Mesothelial cell of epicardium (in vitro differentiated cells): ENCODE measurements at places on chromosomes 6 and 20.

DNA sequence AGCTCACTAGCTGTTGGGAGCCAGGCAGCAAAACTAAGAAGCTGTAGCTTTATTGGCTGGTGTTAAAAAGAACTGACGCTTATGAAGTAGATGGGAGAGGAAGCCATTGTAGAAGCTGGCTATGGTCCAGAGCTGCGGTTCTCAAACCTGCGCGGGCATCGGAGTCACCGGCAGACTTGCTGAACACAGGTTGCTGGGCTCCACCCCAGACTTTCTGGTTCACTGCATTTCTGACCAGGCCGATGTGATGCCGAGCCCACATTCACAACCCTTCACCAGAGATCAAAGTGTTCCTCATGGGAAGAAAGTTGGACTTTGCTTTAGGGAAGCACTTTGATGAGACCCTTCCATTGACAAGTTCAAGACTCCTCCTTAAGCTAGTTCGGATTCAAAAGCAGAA, 231.6 kb downstream of the QKI start:
- no peak for DNase-seq

DNA sequence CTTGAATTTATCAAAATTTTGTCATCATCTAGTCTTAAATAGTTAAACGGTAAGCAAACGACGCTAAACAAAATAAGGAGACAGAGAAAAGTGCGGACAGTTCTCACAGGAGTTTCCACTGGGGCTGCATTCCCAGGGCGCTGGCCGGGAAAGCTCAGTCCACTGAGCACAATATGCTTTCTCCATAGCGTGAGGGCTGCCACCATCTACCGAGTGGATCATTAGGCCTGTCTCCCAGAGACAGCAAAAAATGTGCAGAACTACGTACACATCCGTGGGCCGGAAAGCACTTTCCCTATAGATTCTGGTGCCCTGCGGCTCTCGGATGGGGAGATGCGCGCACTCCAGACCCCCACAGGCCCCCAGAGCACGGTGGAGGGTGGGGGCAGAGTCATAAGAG, 84.9 kb downstream of the THBS2 start:
- no peak for DNase-seq

DNA sequence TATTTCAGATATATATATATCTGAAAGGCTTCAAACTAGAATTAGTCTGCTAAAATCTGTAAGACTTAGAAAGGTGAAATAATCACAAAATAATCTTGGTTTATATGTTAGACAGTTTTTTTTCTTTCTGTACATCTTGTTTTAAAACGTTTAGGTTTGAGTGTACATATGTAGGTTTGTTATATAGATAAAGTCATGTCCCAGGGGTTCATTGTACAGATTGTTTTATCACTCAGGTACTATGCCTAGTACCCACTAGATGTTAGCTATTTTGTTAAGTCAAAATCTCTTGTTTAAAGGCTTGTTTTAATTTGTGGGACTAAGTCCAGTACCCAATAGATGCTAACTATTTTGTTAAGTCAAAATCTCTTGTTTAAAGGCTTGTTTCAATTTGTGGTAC, 1339.0 kb upstream of the CITED2 start:
- DNase-seq, result no peak

GRCh38 chr6:110626442-110626841, 150.0 kb upstream of the SLC22A16 start:
- no peak for DNase-seq

GRCh38 chr20:63955827-63956663, at the start of gene UCKL1:
Gene UCKL1 (minus strand): TSS chr20:63956416. CDS start chr20:63956372, 44 bp downstream.
- DNase-seq, result peak; percentile 86

- no peak for DNase-seq
These were observed 118.9 kb downstream of the TMEM170B start for GRCh38 chr6:11656491-11656890.

DNA sequence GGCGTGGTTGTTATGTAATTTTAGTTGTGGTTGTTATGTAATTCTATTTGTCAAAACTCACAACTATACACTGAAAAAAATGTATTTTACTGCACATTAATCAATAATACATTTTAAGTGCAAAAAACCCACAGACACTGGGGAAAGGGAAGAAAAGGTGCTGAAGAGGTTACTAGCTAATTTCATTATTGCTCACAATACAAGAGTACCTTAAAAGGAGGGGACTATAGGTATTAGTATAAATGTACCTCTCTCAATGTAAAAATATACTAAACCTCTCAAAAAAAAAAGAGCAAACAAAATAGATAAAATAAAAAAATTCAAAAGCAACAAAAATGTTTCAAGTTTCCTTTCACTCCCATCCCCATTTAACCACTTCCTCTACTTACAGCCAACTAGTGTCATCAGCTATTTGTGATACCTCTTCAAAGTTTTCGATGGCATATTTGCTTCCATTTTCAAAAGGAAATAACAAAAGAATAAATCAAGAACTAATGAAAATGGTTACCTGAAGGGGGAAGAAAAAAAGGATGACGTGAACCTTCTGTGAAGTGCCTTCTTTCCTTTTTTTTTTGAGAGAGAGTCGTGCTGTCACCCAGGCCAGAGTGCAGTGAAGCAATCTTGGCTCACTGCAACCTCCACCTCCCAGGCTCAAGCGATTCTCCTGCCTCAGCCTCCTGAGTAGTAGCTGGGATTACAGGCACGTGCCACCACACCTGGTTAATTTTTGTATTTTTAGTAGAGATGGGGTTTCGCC, 30.2 kb downstream of the RANBP9 start:
- no peak for DNase-seq

GRCh38 chr6:1502041-1502440, 107.7 kb upstream of the FOXC1 start:
- DNase-seq, result no peak

DNA sequence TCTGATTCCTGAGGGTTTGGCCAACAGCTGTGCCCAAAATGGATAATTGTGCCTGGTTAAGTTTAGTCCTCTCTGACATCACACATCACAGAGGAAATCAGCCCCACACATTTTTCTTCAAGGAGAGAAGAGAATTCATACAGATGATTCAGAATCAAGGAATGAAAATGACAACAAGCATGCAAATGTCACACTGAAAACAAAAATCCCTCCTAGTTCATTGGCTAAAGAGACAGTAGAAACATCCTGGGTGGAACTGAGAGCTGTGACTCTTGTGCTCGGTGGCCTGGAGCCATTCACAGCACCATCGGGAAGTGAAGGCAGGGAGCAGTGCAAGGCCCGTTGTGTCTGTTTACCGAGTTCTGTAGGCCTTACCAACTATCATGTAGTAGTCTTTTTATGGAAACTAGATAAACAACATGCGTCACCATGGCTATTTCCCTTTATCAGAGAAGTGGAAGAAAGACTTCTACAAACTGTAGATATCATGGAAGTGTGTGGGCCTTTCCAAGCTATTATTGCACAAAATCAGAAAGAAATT, 81.7 kb upstream of the TENT5A start:
- no peak for DNase-seq

DNA sequence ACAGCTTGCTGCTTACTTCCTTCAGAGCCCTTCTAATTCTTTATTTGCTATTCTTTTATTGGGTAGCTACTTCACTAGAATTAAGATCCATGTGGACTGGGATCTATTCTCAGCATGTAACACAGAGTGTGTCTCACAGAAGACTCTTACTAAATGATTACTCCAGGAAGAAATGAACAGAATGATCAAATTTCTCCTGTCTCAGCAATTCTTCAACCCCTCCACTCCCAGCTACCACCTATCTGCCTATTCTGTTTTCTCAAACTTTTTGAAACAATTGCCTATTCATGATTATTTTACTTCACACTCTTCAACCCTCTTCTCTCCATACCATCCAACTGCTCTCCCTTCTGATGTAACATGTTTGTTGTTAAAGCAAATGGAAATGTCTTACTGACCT, 132.6 kb downstream of the BTBD9 start:
- no peak for DNase-seq

DNA sequence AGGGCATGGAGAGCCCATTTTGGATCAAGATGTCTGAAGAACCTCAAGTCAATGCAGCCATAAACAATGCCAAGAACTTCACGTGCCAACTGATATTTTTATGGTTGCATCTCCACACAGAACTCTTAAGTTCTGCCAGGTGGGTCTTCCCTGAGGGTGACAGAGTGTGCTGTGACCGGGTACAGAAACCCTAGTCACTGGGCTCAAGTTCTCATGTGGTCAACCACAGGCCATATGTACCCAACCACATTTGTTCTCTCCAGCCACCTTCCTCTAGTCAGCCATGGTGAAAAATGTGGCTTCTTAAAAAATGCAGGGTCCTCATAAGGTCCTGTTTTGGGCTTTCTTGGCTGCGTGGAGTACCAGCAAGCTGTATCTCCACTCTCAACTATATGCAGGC, 48.9 kb downstream of the CLIC5 start:
- DNase-seq, result no peak

DNA sequence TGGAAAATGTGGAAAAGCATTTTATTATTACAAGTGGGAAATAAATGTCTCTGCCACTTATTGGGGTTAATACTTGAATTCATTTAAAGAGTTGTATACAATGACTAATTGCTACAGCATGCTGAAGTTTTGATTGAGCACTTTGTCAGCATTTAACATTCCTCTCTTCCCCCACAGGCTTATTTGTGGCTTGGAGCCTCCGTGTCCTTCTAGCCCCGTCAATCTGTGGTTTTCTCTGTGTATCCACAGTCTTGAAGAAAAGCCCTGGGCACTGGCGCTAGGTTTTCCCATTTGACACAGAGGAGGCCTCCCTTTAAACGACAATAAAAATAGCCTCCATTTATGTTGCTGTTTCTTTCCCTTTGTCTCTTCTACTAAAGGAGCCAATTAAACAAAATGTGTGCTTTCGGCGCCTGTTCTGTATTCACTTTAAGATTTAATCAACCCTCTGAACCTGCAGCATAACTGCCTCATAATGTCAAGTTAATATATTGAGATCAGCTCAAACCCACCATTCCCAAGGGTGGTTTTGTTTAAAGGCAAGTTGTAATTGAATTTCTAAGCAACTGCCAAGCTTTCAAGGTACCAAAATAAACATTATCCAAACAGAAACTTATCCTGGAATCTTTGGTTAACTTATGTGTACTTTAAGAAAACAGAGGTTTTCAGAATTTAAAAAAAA, 326.6 kb upstream of the RNF24 start:
- no peak for DNase-seq

GRCh38 chr6:28543651-28544610, 18.2 kb downstream of the GPX5 start:
- no peak for DNase-seq

GRCh38 chr6:119446115-119446554, 96.6 kb upstream of the MAN1A1 start:
- DNase-seq, result no peak

DNA sequence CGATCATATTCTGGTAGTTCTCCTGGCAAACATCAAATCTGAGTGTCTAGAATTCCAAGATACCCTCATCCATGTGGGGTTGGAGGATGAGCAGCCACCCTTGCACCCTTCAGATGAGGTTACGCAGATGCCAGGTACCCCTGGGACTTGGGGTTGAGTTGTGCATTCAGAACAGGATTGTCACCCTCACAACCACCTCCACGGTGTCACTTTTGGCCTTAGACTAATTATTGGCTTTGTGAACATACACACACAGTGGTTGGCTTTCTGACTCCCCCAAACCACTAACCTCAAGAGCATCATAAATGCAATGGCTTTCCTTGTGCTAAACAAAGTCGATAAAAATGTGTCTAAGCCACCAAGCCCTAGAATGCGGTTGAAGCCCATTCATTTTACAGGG, 2.9 kb upstream of the F13A1 start:
- DNase-seq, result no peak

GRCh38 chr20:21632735-21633053, 72.8 kb upstream of the PAX1 start:
- DNase-seq, result no peak

- peak; percentile 46 for DNase-seq
These were observed 9.2 kb upstream of the PRSS16 start for GRCh38 chr6:27238010-27238983.

GRCh38 chr6:116797585-116797984, 31.3 kb downstream of the GPRC6A start:
- no peak for DNase-seq

- DNase-seq, result no peak
These were observed 2695.0 kb upstream of the DEFB115 start for GRCh38 chr20:28562510-28562898.

- DNase-seq, result no peak
These were observed 359 bp downstream of the PHIP start for GRCh38 chr6:79077715-79078074.

DNA sequence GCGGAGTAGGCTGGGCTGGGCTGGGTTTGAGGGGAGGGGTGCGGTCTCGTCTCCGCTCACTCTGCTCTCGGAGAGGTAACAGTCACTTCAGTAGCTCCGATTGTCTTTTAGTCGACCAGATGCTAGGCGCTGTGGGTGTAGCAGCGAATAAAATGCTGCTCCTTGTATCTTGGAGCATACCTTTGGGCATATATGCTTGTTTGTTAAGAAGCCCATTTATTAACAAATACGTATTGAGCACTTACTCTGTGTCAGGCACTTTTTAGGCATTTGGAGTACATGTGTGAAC, 545 bp downstream of the ACTR5 start:
- DNase-seq, result no peak

DNA sequence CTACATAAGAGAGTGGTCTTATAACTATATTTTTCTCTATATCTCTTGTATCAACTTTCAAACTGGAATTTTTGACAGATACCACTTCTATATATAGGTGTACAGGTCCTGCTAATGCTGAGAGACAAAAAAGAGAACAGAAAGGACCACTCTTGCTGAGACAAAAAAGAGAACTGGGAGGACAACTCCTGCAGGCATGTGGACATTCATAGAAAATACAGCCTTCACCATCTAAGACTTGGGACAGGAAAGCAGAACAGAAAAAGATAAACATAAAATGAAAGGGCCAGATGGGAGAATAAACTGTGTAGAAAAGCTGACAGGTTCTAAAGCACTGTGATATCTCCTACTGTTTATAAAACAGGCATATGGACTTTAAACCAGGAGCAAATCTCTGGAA, 541.0 kb upstream of the ADGRB3 start:
- DNase-seq, result no peak

- no peak for DNase-seq
These were observed 577 bp downstream of the SASH1 start for GRCh38 chr6:148343047-148343782.

DNA sequence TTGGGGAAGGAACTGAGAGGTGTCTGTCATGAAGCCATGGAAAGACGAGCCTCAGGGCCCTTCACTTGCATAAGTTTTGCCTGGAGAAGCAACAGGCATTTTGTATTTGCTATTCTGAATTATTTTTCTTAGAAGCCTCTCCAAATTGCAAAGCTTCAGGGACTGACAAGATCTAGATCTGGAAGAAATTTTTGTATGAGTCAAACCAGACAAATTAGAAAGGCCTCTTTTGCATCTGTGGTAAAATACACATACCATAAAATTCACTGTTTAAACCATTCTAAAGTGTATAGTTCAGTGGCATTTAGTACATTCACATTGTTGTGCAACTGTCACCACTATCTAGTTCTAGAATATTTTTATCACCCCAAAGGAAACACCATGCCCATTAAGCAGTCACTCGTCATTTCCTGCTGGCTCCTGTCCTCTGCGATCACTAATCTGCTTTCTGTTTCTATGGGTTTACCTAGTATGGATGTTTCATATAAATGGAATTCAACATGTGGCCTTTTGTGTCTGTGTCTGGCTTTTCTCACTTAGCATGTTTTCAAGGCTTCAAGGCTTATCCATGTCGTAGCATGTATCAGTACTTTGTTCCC, 269.1 kb downstream of the PHF3 start:
- no peak for DNase-seq
